ENCODE measurements at places on chromosomes 1 and 21.

DNA sequence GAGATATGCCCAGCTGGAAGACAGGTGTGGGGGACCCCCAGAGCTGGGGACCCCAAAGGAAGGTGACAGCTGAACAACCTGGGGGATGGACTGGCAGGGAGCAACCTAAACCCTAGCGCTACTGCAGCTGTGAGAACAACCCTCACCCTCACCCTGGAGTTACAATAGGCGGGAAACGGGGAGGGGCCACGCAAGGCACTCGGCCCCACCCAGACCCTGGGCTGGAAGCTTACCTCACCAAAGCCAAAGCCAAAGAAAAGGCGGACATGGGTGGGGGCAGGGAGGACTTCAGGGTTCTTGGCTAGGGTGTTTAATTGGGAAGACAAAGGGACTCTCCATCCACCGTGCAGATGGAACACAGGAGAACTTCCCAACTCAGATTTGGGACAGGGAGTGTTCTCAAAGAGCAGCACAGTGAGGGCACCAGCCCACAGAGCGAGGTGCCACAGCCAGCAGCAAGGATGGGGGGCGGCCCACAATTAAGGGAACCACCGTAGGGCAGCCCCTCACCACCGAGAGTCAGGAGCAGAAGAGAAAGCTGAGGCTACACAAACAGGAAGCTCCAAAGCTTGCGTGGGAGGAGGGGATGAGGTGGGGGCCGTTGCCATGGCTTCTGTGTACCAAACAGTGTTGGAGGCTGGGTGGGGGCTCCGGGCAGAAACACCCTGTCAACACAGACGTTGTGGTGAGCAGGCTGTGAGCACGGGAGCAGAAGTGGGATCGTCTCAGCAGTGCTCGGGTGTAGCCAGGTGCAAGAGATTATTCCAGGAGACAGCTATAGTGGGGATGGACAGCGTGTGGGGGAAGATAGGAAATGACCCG, 1.9 kb downstream of the TAGLN2 start:
- DNase-seq, result no peak

- DNase-seq, result no peak
Measured at GRCh38 chr1:60280819-60281218, 207.2 kb upstream of the C1orf87 start.

DNA sequence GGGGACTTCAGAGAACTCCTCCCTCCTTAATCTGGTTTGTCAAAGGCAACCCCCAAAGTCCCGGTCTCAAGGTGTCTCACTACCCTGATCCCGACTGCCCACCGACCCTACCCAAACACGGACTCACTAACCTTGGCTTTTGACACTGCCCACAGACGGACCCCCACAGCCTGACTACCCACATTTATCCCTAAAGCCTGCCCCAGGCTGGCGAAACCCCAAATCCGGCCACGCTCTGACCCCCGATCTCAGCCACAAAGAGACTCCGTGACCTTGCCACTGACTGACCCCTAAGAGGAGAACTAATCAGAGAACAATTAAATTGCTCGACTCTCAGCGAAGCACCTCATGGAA, 5.2 kb downstream of the ID3 start:
- DNase-seq, result no peak

DNA sequence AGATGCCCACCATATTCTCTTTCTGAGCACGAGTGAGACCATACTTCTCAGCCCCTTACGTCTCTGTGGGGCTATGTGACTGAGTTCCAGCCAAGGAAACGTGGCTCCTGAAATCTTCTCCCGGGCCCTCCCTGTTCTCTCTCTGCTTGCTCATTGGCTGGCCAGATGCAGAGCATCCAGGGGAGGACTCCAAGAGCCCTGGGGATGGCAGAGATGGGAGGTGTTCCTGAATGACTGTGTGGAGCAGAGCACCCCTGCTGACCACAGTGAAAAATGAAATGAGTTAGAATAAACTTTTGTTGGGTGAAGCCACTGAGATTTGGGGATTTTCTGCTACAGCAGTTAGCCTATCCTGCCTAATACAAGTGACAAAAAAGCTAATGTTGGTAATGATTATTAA, 23.8 kb downstream of the KIAA0040 start:
- DNase-seq, result no peak

- DNase-seq, result no peak
Measured at GRCh38 chr1:2949966-2950925, 71.0 kb upstream of the ACTRT2 start.

DNA sequence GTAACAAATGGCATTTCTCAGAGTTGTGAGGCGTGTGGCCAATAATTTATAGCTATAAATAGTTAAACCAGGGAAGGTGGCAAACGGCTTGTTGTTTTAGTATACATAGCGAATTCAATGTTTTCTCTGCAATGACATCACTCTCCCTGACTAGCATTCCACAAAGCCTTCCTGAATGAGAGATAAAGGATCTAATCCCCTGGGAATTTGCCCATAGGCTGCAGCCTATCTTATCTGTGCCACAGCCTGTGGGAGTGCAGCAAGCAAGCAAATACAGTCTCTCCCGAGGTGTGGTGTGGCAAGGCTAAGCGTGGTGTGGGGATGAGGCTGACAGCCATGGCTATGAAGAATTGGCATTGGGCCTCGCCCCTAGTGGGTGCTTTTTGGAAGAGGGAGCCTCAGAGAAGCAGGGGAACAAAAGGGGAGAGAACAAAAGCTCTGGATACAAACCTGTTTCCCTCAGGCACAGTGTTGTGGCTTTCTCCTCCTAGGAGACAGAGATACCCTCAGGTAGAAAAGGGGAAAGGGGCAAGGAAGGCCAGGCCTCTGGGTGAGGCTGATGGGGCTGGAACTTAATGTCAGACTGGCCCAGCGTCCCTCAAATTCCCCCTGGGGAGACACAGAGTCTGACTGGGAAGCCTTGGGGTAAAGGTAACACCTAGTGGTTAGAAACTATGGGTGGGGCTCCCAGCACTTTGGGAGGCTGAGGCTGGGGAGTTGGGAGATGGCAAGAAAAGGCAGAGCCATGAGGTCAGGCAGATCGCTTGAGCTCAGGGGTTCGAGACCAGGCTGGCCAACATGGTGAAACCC, 8.9 kb downstream of the TAGLN2 start:
- peak; percentile 88 for DNase-seq

- no peak for DNase-seq
Measured at GRCh38 chr1:6342056-6342455, 51.5 kb downstream of the ACOT7 start.

DNA sequence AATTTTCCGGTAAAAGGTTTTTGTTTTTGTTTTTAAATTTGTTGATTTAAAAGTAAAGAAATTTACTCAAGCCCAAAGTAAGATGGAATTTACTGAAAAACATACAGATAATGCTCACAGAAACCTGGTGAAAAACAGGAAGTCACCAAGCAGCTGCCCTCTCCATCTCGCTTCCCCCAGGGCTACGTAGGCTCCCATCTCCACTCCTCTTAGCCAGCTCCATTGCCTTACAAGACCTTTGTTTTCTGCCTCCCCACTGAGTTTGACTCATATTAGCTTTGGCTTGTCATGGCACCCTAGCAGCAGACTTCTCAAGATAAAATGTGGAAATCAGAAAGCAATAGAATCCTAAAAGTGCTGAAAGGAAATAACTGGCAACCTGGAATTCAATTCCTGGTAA, 57.9 kb downstream of the PHTF1 start:
- no peak for DNase-seq

DNA sequence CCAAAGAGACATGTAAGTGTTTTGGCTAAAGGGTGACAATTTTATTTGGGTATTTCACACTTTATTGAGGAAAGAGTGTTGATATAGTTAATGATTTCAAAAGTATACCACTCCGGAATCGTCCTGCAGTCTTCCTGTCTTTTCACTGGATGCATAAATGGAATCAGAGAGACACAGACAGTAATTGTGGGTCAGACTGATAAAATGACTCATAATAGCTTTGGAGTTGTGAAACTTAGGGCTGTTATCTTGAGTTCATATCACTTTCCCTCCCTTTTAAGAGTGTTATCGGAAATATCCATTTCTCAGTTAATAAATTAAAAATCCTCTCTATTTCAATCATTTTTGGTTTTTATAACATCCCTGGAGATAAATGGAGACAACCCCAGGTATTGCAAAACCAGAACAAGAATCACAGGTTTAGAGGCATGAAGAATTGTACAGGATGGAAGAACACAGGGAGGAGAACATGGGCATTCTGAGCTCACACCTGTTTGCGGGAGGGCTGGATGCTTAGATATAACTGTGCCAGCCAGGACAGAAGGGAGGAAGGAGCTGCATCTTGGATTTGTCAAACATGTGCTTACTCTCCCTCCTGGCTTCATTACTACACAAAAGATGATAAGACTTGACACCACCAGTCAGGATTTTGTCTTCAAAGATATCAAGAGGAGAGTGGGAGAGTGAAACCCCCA, 185.4 kb downstream of the LMO4 start:
- DNase-seq, result no peak

- no peak for DNase-seq
Measured at GRCh38 chr1:189131576-189131975, 1346.1 kb downstream of the BRINP3 start.

DNA sequence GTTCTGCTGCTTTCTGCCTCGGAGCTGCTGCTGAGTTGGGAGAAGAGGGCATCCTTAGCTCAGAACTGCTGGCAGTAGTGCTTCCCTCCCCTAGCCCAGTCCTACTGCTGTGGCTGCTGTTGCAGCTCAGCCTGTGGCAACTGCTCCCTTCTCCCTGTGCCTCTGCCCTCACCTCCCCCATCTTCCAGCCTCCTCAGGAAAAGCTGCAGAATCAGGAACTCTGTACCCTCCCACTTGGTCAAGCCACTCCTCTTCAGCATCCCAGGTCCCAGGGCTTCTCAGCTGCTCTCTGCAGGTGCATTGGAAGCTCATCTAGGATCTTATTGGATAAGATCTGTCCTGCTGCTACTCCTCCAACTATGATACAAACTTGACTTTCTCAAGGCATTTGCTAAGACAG, 316.7 kb downstream of the BRINP2 start:
- no peak for DNase-seq

- DNase-seq, result no peak
Measured at GRCh38 chr1:224287714-224288113, 42.3 kb downstream of the NVL start.

- DNase-seq, result no peak
Measured at GRCh38 chr1:16986113-16986512, 5.7 kb upstream of the MFAP2 start.

DNA sequence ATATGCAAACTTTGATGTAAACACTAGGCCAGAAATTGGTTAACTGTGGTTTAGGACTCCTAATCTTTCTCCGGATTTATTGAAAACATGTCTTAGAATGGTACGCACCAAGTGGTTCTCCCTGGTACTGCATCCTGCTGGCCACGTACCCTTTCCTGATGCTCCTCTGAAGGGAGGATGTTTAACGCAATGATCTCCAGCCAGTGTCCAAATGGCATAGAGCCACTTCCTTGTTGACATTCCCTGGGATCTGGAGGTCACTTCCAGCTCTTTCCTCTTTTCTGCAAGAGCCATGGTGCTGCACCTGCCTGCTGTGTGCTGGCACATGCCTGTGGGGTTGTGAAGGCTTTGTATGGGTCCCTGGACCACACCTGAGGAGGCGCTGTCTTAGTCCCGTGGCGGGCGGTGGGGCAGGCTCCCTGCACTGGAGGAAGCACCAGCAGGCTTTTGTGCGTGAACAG, 53.9 kb downstream of the GALNT2 start:
- no peak for DNase-seq

DNA sequence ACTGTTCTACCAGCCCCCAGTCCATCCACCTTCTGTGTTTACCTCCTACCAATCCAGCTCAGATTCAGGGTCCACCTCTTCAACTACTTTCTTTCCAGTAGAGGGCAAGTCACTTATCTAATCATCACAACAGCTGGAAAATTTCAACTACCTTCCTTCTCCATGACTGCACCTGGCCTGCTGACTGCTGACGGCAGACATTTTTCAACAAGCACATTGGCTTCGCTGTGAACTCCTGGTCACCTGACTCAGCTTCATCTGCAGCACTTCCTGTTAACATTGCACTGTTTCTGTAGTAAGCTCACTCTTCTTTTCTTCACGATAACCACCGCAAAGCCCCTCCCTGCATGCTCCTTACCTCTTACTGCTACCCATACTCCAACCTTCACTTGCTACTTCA, 405.7 kb downstream of the NTNG1 start:
- no peak for DNase-seq

- DNase-seq, result no peak
Measured at GRCh38 chr1:184322253-184322652, 64.6 kb upstream of the C1orf21 start.

GRCh38 chr1:105087506-105087905, 1337.8 kb downstream of the AMY1C start:
- DNase-seq, result no peak

- DNase-seq, result no peak
Measured at GRCh38 chr1:64459743-64460142, 10.2 kb upstream of the CACHD1 start.

DNA sequence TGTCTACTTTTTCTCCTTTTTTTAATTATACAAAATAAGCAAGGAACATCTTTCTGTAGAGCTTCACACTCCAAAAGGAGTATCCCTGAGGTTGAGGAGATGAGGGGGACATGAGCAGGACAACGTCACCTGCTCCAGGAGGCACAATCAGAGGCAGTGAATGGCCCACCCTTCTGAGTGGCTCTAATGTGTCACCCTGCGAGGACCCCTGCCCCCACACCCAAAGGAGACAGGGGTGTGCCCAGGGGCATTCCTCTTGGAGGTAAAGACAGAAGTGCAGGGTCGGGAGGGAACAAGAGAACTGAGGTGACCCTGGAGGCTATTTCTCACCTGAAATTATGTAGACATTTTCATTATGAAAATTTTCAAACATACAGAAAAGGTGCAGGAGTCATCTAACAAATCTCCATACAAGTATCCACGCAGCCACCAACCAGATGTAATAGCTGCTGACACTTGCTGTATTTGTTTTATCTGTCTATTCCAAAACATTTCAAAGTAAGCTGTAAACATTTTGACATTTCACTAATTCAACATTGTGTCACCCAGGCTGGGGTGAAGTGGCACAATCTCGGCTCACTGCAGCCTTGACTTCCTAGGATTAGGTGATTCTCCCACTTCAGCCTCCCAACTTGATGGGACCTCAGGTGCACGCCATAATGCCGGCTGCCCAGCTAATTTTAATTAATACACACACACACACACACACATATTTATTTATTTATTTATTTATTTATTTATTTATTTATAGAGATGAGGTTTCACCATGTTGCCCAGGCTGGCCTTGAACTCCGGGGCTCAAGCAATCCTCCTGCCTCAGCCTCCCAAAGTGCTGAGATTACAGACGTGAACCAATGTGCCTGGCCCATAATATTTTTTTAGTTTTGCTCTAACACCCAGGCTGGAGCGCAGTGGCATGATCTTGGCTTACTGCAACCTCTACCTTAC, 70.7 kb downstream of the RUNX3 start:
- DNase-seq, result no peak

GRCh38 chr1:18444563-18444962, 36.2 kb upstream of the KLHDC7A start:
- DNase-seq, result no peak

GRCh38 chr1:5878971-5879370, 113.3 kb downstream of the NPHP4 start:
- DNase-seq, result no peak

- no peak for DNase-seq
Measured at GRCh38 chr1:32928715-32929114, 27.5 kb upstream of the TMEM54 start.

GRCh38 chr1:56508523-56508983, 70.8 kb downstream of the PLPP3 start:
- DNase-seq, result no peak

GRCh38 chr1:93446837-93447451, 974 bp upstream of the FNBP1L start:
- DNase-seq, result no peak

GRCh38 chr1:173175514-173176145, 31.5 kb downstream of the TNFSF4 start:
- no peak for DNase-seq

All from NCI-H1048 (cell line).